ENCODE measurements at places on chromosomes 16 and 17. TPM values are rescaled to one million over a fixed set of nuclear protein-coding genes. Genes with fewer than 3 reads are reported as not detected.

GNG13 gene
- total RNA-seq, result not detected

BAIAP2 gene
- 101 TPM for total RNA-seq

GRCh38 chr17:42266918-42267766 is 9.0 kb downstream of the STAT5B start:
- DNase-seq, result no peak

GRCh38 chr16:49575346-49576172 is 202.0 kb downstream of the C16orf78 start:
- peak; percentile 24 for DNase-seq

TEDC2 gene
- 0.60 TPM for total RNA-seq

GRCh38 chr17:41308251-41308917 is 725 bp downstream of the KRTAP16-1 start:
- peak; percentile 21 for DNase-seq

NT5M gene
- 3.2 TPM for total RNA-seq
